Right renal pelvis (tissue), 4 donors: ENCODE measurements at places on chromosomes 2 and 18. TPM values are rescaled to one million over a fixed set of nuclear protein-coding genes. Genes with fewer than 3 reads are reported as not detected.

The ERICH2 gene
- 2.5 TPM for polyA plus RNA-seq

GRCh38 chr2:23042216-23042906 is 342.6 kb upstream of the KLHL29 start:
- no peak for DNase-seq

GRCh38 chr2:118529908-118530599 is 317.4 kb downstream of the EN1 start:
- no peak for DNase-seq

The AQP12B gene
- 1.1 TPM for polyA plus RNA-seq

DNA sequence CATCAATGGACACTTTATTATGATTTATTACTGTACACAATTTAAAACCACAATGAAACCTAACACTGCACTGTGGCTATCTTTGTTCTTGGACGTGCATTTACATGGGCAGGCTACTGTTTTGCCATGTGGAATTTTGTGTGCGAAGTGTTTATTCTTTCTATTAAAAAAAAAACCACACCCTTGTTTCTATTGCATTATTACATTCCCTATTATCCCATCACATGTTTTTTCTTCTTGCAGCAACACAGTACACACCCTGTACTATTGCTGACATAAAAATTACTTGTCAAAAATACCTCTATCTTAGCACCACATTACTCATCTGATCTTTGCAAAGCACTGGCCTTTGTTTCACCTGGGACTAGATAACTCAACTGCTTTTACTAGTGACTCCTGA is 1.5 kb downstream of the RNF152 start:
- DNase-seq, result no peak

DNA sequence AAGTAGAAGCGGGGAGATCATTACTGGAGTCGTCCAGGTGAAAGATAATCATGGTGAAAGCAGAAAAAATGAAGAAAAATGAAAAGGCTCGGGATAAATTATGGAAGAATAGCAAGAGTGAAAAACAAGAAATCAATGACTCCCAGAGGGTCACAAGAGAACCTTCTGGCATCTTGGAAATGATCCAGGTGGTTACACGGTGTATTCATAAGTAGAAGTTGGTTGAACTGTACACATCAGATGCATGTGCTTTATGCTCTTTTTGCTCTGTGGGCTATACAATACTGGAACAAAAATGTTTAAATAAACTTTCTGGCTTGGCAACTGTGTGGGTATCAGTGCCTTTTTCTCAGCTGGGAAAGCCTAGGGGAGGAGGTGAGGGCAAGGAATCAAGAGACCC is 348.9 kb downstream of the RND3 start:
- DNase-seq, result no peak

DNA sequence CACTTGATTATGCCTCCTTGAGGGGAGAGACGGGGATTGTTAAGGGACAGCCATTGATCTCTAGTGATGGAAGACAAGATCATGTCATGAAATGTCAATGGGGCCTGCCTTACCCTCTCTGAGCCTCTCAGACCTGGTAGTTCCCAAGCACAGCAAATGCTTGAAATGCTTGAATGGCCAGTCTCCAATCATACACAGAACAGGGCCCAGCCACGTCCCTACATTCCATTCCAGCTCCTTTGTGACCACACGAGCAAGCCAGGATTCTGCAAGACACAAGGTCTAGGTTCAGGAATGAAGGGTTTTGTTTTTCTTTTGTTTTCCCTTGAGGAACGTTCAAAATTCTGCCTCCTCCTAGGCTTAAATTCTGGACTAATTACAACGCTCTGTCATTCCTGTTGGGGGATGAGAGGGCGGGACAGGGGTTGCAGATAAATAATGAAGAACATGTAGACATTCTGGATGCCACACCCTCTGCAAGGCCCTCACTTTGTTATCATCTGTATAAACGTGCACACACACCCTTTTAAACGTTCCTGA is 98.1 kb upstream of the YPEL5 start:
- no peak for DNase-seq

The HOXD4 gene
- polyA plus RNA-seq, result 42.1 TPM

DNA sequence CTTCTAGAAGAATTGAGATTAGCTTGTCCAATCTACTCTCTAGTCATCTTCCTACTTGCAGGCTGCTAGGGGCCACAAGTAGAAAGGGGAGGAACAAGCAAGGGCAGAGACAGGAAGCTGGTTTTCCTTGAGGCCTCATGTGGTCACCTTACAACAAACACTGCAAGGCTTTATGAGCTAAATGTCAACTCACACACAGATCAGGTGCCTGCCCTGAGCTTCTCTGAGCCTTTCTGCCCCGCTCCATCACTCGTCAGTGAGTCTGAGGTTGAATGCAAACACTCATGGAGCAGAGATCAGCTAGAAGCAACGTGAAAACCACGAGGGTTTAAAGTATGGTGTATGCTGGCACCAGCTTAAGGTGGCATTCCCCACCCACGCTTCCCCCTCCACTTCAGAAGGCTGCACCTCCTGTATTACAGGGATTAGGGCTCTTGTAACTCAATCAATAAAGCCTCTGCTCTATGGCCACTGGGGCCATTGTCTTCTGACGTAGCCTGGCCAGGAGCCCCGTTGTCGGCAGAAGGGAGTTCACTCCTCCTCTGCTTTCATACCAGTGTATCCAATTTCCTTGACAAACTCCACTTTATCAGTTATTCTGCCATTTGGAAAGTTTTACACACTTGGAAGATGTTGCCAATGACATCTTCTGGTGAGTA is 5.4 kb upstream of the CRYGC start:
- no peak for DNase-seq

DNA sequence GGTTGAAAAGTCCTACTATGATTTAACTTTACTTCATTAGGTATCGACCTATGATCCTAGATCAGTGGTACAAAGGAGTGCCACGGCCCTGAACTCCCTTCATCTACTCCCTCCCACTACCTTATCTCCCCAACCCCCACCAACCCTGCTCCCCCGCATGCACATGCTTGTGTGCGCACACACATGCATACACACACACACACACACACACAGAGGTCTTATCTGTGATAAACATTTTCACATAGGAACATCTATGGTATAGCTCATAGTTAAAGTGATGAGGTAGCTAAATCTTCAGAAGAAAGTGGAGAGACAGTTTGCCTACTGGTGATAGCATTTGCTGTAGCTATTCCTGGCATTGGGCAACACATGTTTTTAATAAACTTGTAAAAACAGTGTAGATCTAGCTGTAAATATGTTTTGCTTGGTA is 471.3 kb downstream of the ZEB2 start:
- no peak for DNase-seq

The ANKRD29 gene
- polyA plus RNA-seq, result 1.2 TPM

DNA sequence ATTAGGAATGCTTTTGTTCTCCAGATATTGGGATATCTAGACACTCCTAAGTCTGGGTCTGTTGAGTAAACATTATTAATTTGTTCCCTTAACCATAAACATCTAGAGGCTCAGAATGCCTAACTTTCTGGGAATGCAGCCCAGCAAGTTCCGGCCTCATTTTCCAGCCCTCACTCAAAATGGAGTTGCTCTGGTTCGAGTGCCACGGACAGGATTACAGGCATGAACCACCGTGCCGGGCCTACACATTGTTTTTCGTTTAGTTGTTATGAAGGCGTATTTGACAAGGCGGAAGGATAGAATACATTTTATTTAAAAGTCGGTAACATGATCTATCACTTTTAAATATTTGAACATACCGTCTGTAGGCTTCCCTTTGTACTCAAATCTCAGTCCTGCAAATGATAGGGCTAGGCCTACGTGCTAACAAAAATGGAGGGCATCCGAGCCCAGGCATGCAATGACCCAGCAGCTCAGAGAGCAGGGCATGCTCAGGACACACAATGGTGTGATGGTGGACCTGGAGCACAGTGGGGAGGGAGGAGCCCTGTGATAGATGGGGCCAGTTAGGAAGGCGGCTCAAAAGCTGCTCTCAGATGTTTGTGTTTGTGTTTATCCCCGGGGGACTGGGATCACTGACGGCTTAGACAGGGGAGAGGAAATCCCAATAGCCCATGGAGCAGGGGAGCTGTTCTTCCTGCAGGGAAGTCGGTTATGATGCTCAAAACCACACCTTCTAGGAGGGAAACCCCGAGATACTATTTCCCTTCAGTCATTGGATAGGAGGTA is 2.9 kb upstream of the SCYGR1 start:
- no peak for DNase-seq

GRCh38 chr18:43875511-43875910 is 598.2 kb upstream of the SYT4 start:
- no peak for DNase-seq

- no peak for DNase-seq
These were observed 533.4 kb upstream of the ID2 start for GRCh38 chr2:8148260-8149006.

DNA sequence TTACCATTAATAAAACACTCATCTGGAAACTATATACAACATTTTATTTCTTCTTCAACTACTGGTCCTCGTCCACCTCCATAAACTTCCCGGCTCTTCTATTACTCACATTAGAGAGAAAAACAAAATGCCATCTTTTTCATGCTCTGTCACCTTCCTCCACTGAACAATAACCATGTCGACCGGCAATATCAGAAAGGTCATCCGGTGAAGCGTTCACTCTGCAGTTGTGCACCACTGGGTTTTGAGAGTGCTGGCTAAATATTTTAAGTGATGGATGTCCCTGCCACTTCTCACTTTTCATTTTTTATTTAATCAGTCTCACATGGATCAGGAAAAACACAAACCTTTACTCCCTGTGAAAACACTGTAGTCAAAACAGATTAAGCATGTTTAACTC is 48.2 kb downstream of the SPP2 start:
- DNase-seq, result no peak

- no peak for DNase-seq
These were observed 33.3 kb upstream of the SESTD1 start for GRCh38 chr2:179297927-179298326.
